ENCODE measurements at places on chromosomes 12 and 14. TPM values are rescaled to one million over a fixed set of nuclear protein-coding genes. Genes with fewer than 3 reads are reported as not detected.

AGAP2 gene
- 54.1 TPM for total RNA-seq

SPTB gene
- total RNA-seq: 0.07 TPM

GLIPR1 gene
- total RNA-seq: 47.1 TPM

ZNF410 gene
- total RNA-seq: 74.1 TPM

ZBTB42 gene
- total RNA-seq: 3.0 TPM

ZDHHC17 gene
- total RNA-seq: 49.7 TPM

IL26 gene
- 19.1 TPM for total RNA-seq

FOXM1 gene
- total RNA-seq: 48.9 TPM

DEGS2 gene
- not detected for total RNA-seq

CATSPERB gene
- total RNA-seq: 0.70 TPM

MSRB3 gene
- total RNA-seq: 0.11 TPM

BTBD7 gene
- 31.4 TPM for total RNA-seq

IFNG-AS1 gene
- total RNA-seq: 1.8 TPM

ASCL1 gene
- not detected for total RNA-seq

FGD6 gene
- 2.0 TPM for total RNA-seq

NUAK1 gene
- 1.6 TPM for total RNA-seq

MFAP5 gene
- total RNA-seq: not detected

MYO1H gene
- not detected for total RNA-seq

BICDL1 gene
- total RNA-seq: 9.8 TPM

FBLN5 gene
- total RNA-seq: not detected

SIX6 gene
- not detected for total RNA-seq

TMEM229B gene
- 14.7 TPM for total RNA-seq

SLC25A47 gene
- not detected for total RNA-seq

BEST3 gene
- not detected for total RNA-seq

ISCA2 gene
- total RNA-seq: 22.8 TPM

TMTC3 gene
- total RNA-seq: 7.9 TPM

ADGRD1 gene
- not detected for total RNA-seq

HOXC13 gene
- not detected for total RNA-seq

ACOT6 gene
- not detected for total RNA-seq

LRRC9 gene
- total RNA-seq: not detected

PTMS gene
- 50.4 TPM for total RNA-seq

All from natural killer cell treated with Interleukin-12 subunit alpha and Interleukin-12 subunit beta and Interleukin-15 and Interleukin-18, amount 100 ng/mL, for 72 hours (primary cell).